ENCODE measurements at places on chromosomes 3 and 15.
A peak's percentile ranks its signal among the peaks of the same experiment; 100 is the strongest.

- no peak for DNase-seq
Measured at GRCh38 chr15:63497642-63498467, 6.5 kb upstream of the USP3 start.

GRCh38 chr3:29677421-29677820 is 396.6 kb downstream of the RBMS3 start:
- DNase-seq: no peak

DNA sequence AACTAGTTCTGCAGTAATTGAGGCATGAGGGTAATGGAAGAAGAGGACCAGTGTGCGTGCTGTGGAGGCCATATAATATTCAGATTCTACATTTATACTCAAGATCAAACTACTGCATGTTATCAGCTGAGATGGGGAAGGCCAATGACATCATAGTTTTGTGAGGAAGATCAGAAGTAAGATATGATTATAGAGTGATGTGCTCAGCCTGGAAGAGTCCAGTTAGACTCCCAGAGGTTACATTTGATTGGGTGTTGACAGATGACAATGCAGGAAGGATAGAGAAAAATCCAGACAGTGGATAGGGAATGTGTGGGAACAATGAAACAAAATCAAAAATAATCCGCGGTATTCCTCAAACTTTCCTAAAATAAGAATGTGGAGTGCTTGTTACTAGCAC is 35.4 kb downstream of the GOLIM4 start:
- DNase-seq: no peak

GRCh38 chr3:129525341-129525968 is 3.0 kb upstream of the RHO start:
- no peak for DNase-seq

- peak; percentile 65 for DNase-seq
Measured at GRCh38 chr3:24829629-24830229, 335.1 kb upstream of the THRB start.

- no peak for DNase-seq
Measured at GRCh38 chr3:30970183-30970582, 75.7 kb upstream of the GADL1 start.

DNA sequence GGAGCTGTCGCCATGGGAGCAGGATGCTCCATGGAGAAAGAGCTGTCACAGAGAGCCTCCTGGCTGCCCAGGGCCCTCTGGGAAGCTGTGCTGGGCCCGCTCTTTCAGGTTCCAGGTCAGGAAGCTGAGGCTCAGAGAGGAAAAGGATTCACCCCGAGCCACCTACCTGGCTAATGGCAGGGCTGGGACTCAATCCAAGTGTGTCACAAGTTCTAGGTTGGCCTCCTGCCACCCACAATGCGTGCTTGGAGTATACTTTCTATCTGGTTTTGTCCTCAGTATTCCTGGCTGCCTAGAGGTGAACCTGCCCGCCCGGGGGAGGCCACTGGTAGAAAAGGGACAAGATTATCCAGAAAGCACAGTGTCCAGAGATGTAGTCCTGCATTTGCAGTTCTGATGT is 23.6 kb downstream of the FAH start:
- DNase-seq: no peak

DNA sequence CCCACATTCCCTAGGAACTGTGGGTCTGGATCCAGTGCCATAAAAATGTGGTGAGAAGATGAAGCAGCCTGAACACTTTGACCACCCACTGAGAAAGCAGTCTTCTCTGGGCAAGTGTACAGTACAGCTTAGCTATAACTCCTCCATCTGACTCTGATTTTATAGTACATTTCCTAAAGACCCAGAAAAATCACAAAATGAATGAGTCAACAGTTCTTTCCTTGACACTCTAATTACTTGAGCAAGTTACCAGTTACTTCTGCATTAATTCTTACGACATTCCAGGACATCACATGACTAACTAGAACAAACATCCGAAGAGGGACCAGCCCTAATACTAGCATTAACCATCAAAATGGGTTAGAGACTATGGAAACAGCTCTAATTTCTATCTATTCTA is 148.1 kb upstream of the PEX5L start:
- DNase-seq: no peak

GRCh38 chr3:107283948-107284347 is 93.3 kb upstream of the CCDC54 start:
- no peak for DNase-seq

- DNase-seq: no peak
Measured at GRCh38 chr3:121621491-121621890, 28.3 kb downstream of the FBXO40 start.

- no peak for DNase-seq
Measured at GRCh38 chr3:124246376-124246775, 254.5 kb upstream of the ROPN1 start.

DNA sequence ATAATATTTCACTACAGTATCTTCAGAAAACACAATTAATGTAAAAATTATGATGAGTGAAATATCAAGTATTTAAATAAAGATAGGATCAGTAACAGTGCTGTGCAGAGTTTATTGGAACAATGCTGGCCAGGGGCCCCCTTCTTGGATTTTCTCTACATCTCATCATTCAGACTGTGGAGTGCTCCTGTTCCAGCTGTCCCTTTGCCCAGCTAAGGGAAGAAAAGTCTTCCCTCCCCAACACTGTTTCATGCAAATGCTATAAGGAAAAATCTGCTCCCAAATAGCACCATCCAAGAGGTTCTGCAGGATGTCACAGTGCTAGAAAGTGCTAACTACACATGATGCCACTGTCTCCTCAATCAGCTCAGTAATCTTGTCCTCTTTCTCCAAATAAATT is 64.5 kb downstream of the RPL39L start:
- DNase-seq: no peak

- no peak for DNase-seq
Measured at GRCh38 chr3:186366206-186366605, 4.2 kb upstream of the DGKG start.
